ENCODE measurements at places on chromosomes 3 and 15.
A peak's percentile ranks its signal among the peaks of the same experiment; 100 is the strongest.

DNA sequence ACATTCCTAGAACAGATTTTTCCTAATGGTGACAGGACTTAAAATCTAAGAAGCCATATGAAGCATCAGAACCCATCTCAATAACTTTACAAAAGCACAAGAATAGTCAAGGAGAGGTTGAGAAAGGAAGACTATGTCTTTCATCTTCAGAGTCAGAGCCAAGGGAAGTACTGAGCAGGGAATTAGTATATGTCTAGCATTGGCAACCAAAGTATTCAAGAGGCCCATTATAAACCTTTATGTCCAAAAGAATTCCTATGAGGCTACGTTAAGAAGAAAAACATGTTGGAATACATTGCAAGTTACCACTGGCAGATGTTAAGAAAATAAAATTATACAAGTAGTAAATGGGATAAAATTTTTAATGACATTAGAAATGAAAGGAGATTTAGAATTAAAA, 150.5 kb downstream of the MAGI1 start:
- DNase-seq = no peak

DNA sequence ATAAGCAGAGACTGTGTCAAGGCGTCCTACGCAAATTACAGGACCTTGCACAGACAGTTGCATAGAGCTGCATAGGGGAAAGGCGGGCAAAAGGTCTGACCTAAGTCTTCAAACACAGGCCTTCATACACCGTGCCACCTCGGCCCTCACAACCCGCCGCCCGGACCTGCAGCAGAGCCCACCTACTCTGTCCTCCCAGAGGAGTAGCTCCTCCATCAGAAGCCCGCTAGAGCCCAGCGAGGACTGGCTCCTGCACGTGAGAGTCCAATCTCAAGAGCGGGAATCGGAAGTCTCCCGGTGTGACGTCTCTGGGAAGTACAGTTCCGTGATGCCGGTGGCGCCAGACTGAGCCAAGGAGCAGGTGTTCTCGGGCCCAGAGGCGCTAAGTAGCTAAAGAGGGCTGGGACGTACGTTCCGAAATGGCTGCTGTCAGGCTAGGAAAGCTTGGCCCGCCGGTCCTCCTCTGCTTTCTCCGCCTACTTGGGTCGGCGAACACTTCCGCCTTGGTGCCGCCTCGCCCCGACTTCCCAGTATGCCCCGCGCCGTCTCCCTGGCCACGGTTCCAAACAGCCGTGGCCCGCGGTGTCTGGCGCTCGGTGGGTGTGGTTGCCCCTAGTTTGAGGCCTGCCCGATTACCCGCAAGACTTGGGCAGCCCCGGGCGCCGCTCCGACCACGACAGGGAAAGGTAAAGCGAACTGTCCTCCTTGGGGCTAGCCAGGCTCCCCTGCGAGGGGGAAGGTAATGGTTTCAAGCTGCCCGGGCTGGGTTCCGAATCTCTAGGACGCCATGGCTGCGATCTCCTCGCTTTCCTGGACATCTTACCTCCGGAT, at the start of the genes ASTE1 and NEK11:
Gene ASTE1 (minus strand): TSS at position 505 of the 831 bp plus-strand sequence. CDS start 1,519 bp downstream, outside the sequence.
Gene NEK11 (plus strand): TSS at position 557 of the 831 bp plus-strand sequence. CDS start 2,832 bp downstream, outside the sequence.
- DNase-seq = peak; percentile 93

DNA sequence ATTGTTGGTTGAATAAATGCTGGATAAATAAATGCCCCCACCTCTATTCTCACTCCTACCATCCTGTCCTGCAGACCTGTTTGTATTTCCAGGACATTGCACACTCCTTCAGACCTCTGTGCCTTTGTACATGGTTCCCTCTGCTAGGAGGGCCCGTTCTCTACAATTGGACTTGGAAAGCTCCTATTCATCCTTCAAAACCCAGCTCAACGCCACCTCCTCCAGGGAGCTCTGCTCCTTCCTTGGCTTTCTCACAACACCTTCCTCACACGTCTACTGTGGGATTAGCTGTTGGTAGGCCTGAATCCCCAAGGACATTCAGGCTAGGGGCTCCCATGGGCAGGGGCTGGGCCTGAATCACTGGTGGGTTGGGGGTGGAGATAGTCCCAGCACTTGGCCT, 78.7 kb upstream of the SEC13 start:
- DNase-seq = no peak

DNA sequence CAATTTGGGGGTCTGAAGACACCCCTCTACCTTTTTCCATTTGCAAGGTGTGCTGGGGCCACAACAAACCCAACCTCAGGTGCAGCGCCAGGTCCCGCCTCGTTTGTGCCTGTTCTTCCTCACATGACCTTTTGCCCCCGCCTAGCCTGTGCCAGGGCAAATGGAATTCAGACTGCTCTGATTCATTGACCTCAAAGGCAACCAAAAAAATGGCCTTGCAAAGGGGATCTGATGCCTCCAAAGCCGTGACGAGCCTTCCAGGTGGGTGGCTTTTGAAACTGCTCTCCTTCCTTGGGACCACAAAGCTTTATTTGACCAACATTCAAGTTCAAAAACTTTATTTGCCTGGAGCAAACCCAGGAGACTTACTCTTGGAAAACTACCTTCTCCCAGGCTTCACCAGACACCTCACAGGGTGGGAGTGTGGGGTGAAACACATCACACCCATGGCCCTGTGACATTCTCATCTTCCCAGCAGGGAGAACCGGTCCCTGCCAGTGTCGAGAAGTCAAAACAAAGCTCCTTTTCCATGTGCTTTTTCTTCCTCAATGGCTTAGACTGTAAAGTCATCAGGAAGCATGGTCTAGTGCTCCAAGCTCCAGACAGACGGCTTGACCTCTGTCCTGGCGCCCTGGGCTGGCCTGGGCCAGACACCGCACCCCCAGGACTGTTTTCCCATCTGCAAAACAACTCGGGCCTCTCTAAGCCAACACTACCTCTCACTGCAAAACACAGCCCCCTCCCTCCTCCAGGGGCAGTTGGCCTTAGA, 103.9 kb upstream of the HES1 start:
- DNase-seq = no peak

- DNase-seq = no peak
These were observed 152.3 kb downstream of the AKAP13 start for GRCh38 chr15:85532689-85533088.

DNA sequence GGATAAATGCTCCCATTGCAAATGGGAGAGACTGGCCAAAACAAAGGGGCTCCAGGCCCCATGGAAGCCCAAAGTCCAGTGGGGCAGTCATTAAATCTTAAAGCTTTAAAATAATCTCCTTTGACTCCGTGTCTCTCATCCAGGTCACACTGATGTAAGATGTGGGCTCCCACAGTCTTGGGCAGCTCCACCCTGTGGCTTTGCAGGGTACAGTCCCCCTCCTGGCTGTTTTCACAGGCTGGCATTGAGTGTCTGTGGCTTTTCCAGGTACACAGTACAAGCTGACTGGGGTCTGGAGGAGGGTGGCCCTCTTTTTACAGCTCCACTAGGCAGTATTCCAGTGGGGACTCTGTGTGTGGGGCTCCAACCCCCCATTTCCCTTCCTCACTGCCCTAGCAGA, 45.9 kb downstream of the NIPA2 start:
- DNase-seq = no peak

GRCh38 chr3:77254967-77255831, 215.3 kb downstream of the ROBO2 start:
- peak; percentile 30 for DNase-seq

DNA sequence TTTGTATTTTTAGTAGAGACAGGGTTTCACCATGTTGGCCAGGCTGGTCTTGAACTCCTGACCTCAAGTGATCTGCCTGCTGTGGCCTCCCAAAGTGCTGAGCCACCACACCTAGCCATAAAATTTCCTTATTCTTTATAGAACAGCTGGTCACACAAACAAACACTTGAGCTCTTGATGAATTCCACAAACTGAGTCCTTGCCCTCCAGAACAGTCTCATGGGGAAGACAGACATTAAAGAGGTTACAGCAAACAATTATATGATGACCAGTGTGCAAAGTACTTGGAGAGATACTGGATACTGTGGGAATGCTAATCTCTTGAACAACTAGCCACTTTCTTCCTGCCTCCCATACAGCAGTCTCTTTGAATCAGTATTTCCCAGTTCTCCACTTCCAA, 7.5 kb upstream of the ATP11B start:
- DNase-seq = no peak

DNA sequence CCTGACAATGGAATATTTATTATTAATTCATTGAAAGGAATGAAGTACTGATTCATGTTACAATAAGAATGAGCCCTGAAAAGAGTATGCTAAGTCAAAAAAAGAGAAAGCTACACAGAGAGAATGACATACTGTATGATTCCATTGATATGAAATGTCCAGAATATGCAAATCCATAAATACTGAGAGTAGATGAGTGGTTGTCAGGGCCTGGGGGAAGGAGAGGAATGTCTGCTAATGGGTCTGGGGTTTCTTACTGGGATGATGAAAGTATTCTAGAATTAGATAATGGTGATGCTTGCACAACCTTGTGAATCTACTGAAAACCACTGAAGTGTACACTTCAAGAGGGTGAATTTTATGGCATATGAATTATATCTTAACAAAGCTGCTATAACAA, 79.9 kb upstream of the HACD2 start:
- no peak for DNase-seq

GRCh38 chr3:123757281-123757940, 126.7 kb downstream of the MYLK start:
- no peak for DNase-seq

GRCh38 chr3:115359536-115359935, 212.4 kb upstream of the ZBTB20 start:
- no peak for DNase-seq

DNA sequence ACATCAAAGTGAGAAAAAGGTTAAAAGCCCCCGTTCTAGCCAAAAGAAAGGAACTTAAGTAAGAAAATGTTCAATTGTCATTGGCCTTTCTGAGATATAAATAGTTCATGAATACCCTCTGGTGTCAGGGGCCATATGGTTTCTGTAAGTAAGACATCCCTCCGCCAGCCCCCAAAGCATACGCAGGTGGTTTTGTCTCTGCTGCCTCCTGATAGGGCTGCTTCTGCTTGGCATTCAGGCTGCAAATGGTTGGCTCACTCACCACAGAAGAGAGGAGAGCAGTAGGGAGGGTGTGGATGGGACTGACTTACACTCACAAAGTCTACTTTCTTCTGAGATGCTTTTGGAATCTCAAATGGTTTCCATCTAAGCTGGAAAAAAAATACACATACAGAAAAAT, 29.8 kb downstream of the HGD start:
- DNase-seq = no peak

GRCh38 chr3:34001990-34002389, 203.6 kb downstream of the PDCD6IP start:
- no peak for DNase-seq

DNA sequence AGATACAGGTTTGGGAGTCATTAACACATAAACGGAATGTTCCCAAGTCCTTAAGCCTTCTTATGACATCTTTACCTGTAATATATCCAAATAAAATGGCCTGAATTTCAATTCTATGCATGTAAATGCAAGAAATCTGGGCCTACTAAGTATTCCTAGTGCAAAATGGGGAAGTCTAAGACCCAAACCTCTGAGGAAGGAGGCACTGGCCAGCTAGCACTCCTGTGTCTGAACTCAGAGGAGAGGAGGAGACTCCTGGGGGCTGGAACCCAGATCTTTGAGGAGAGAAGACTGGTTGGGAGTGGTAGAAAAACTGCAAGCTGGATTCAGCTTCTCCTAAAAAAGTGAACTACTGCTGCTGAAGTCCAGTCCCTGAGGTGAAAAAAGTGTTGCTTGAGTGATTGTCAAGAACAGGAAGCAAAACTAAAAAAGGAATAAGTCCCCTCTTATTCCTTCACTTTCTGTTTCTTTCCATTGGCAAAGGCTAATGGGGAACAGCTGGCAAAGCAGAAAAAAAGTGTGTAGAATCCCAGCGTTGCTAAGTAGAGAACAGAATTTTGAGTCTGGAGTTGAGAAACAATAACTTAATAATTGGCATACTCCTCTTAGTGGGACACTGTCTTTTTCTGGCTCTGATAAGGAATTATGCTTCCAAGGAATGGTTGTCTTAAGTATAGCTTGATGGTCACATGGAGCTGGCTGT, 54.8 kb upstream of the ATP2C1 start:
- no peak for DNase-seq

GRCh38 chr3:115351193-115351592, 204.1 kb upstream of the ZBTB20 start:
- DNase-seq = no peak

DNA sequence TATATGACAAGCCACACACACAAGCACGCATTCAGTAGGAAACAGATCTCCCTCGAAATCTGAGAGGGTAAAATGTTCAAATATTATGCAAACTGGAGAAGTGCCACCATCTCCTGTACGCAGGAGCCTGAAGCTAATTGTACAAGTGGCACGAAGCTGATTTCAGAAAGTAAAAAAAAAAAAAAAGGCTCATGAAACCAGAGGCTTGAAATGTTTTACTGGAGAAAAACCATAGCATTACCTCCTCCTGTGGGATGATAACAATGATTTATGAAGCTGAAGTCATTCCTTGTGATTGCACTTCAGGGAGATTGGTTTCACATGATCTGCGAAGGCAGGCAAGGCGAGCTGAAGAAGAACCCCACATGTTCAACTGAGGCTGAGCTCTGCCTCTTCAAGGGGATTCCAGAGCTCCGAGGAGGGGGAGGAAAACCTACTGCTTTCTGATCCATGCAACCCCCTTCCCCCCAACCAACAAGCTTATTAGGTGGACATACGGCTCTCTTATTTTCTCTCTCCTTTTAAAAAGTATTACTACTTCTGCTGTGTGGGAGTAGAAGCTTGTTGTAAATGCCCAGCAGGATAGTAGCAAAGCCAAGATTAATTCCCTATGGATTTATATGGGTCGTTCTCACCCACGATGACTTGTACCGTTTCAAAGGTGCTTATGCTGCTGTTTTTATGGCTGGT, 101.1 kb downstream of the GREM1 start:
- DNase-seq = peak; percentile 66

GRCh38 chr3:136250059-136250902, at the start of gene PCCB:
Gene PCCB, plus strand, starts transcription at chr3:136250340. Its CDS starts 36 bp downstream, at chr3:136250376.
- DNase-seq = peak; percentile 96

- no peak for DNase-seq
These were observed 22.5 kb downstream of the TBC1D2B start for GRCh38 chr15:78054966-78055365.

DNA sequence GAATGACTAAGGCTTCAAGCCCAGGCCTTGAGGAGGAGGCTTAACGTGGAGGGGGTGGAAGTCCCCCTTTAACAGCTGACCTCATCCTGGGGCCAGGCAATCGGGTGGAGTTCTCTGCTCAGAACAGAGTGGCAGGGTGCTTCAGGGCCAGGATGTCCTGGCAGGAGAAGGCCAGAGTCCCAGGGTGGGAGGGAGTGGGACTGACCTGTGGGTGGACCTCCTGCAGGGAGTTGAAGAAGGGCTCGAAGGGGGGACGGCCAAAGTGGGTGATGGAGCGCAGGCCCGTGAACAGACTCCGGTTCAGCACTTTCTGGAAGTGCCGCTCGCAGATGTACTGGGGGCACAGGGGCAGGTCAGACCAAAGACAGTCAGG, 19.6 kb downstream of the DUOX2 start:
- DNase-seq = no peak

- no peak for DNase-seq
These were observed 254.2 kb upstream of the STT3B start for GRCh38 chr3:31278532-31278931.

DNA sequence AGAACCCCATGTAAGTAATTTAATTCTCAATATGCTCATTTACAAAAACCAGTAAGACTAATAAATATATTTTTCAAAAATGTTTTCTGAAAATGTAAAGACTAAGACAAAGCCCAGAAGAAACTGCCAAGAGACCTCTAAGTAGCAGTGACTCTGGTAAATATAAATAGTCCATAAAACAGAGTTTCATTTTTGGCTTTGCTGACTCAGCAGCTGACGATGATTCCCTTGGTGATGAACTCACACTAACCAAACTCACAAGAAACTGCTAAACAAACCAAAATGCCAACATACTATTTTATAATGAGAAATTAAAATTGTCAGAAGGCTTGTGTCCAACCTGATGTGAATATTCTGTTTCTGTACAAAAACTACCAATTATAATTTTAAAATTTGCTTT, 31.5 kb upstream of the IMPG2 start:
- DNase-seq = no peak
